ENCODE measurements at places on chromosomes 7 and 10.

GRCh38 chr10:64379898-64380297 is 858.7 kb downstream of the REEP3 start:
- no peak for DNase-seq

GRCh38 chr7:16934722-16935340 is 53.0 kb upstream of the AGR3 start:
- no peak for DNase-seq

GRCh38 chr10:43137717-43138020 is 576 bp upstream of the CSGALNACT2 start:
- no peak for DNase-seq

- DNase-seq = no peak
These were observed 96.5 kb downstream of the CAMK1D start for GRCh38 chr10:12445701-12446334.

DNA sequence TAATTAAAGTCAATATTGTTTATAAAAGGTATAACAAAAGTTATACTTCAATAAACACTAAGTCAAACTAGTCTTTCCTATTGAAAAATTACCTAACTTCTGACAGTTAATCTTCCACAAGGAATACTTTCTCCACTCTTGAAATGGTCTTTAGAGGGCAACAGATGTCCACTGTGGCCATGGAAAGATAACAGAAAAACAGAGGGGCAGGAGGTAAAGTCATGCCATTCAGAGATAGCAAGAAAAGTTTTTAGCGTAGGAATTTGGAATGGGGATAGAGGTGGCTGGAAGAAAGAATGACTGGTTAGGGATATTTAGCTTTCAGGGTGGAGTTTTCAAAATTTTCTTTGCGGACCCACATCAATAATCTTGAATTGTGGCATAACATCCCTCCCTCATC is 34.7 kb downstream of the HYCC1 start:
- DNase-seq = no peak

DNA sequence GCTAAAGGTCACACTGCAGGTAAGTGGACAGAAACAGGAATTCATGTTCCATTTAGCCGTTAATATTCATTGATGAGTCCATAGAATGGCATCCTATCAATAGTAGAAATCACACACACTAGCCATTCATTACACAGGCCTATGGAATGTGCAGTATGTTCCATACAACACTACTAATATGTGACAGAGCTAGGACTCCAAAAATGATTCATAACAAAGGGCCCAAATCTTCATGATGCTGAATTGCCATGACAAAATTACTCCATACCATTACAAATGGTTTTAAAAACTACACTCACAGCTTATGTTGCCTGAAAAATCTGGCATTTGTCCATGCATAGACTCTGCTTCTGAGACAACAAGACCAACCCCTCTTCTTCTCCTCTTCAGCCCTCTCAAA is 549.1 kb downstream of the XPNPEP1 start:
- DNase-seq = no peak

- DNase-seq = no peak
These were observed 1.1 kb downstream of the SNX13 start for GRCh38 chr7:17939211-17939605.

DNA sequence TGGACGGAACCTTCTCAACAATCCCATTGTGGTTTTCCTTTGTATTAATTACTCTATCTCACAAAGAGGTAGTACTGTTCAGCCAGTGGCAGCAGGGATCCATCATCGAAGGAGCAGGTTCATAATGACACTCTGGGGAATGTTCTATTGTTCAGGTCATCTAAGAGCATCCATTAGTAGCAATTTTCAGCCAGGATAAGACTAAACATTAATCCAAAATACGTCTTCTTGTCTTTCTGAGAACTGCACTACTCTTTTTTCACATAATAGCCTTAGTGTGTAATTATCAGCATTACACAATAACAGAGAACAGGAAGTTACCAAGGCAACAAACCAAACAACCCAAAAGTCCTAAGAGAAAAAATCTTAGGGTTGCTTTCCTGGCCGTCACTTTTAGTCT is 259.5 kb upstream of the VWC2 start:
- DNase-seq = no peak

- DNase-seq = no peak
These were observed 342.3 kb upstream of the NRP1 start for GRCh38 chr10:33676606-33677339.

GRCh38 chr7:135235841-135236240 is 2.2 kb downstream of the STRA8 start:
- DNase-seq = no peak

- DNase-seq = no peak
These were observed 56.3 kb downstream of the COL28A1 start for GRCh38 chr7:7479275-7479805.

DNA sequence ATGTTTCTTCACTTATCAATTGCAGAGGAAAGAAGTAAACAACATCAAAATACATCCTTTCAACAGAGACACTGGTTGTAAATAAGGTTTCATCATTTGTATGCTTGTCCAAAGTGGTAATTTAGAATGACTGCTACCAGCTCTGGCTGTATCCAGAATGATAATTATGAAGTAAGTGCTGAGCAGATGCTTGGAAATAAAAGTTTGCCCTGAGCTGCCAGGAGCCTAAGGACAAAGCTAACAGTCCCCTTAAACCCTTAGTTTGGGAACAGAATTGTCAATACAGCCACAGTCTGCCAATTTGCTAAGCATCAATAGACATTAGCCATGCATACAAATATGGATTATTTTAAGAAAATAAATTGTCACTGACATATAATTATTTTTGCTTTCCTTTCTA is 147.0 kb upstream of the SLC13A1 start:
- no peak for DNase-seq

GRCh38 chr7:15478401-15478800 is 83.4 kb downstream of the AGMO start:
- DNase-seq = no peak

DNA sequence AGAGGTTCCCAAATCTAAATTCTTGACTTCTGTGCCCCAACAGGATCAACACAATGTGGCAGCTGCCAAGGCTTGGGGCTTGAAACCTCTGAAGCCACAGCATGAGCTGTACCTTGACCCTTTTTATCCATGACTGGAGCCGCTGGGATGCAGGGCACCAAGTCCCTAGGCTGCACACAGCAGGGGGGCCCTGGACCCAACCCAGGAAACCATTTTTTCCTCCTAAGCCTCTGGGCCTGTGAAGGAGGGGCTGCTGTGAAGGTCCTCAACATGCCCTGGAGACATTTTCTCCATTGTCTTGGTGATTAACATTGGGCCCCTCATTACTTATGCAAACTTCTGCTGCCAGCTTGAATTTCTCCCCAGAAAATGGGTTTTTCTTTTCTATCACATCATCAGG is 72.6 kb downstream of the FOXP2 start:
- no peak for DNase-seq

GRCh38 chr7:137717045-137717444 is 129.7 kb downstream of the DGKI start:
- no peak for DNase-seq

DNA sequence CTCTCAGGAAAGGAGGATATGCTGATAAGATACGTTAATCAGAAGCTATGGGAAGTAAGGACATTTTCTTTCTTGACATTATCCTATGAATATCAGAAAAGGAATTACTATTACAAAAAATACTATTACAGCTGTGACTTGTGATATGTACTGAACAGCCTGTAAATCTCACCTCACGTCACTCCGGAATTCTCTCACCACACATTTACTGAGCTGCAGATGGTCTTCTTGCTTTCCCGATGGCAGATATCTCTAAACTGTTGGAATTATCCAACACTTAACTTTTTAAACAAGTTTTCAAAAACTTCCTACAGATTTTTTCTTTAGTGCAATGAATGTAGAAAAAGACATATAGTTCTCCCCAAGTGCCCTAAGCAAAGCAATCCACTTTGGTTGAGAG is 313.4 kb downstream of the GPR37 start:
- DNase-seq = no peak

GRCh38 chr7:105887569-105888189 is 11.3 kb upstream of the ATXN7L1 start:
- DNase-seq = no peak

DNA sequence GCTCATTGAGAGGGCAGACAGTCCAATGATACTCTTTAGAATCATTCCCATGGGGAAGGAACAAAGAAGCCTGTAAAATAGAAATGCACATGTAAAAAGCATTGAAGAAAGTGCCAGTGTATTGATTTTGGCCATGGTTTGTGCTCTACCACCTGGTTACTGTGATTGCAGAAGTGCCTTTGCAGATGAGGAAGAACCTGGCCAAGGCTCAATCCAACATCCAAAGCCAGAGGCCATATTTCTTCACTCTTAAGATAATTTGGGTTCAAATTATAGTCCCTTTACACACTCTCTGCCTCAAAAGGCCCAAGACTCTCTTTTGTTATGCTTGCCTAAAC is 122.1 kb downstream of the EGFR start:
- DNase-seq = no peak

- no peak for DNase-seq
These were observed 444.0 kb upstream of the NFE2L3 start for GRCh38 chr7:25707768-25708620.

- no peak for DNase-seq
These were observed 9.2 kb downstream of the TNPO3 start for GRCh38 chr7:129045682-129046081.

DNA sequence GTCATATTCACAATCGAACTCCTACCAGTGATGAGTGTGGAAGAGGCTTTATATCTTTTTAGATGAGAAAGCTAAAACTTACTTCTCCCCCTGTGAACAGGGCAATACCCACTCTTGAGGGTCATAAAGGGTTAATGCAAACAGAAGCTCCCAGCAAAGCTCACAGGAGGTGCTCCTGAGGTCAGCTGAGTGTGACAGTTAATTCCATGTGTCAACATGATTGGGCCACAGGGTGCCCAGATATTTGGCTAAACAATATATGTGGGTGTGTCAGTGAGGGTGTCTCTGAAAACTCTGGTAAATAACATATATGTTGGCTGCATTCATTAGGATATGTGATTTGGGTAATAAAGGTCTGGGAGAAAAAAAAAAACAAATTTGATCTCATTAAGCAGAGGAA is 86.0 kb downstream of the HIP1 start:
- no peak for DNase-seq

DNA sequence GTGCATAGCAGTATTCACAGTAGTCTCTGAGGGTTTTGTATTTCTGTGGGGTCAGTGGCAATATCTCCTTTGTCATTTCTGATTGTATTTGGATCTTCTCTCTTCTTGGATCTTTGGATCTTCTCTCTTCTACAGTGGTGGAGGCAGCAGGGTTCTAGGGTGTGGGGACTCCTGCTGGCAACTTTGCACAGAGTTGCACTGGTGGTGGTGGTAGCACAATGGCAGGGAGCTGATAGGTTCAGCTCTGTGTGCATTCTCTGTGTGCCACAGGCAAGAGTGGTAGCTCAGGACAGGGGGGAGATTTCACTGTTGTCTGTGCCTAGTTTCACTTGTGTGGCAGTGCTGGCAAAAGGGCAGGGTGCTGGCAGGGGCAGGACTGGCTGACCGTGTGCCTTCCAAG is 35.1 kb upstream of the PRSS37 start:
- DNase-seq = no peak

GRCh38 chr10:14586901-14587300 is 187.8 kb downstream of the FAM107B start:
- no peak for DNase-seq

DNA sequence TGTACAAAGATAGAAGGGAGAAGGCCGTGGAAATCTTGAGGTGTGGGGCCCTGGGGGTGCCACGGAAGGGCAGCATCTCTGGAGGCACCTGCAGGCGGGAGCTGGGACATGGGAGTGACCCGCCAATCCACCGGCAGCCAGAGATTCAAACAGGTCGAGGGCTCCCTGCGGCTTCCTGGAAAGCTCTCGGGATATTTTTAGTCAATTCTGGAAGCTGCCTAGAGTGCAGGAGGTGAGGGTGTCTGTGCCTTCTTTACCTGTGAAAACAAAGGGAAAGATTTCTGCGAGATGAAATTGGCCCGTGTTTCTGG is 16.6 kb downstream of the MNX1 start:
- no peak for DNase-seq

GRCh38 chr10:36030516-36030915 is 388.4 kb upstream of the FZD8 start:
- no peak for DNase-seq

DNA sequence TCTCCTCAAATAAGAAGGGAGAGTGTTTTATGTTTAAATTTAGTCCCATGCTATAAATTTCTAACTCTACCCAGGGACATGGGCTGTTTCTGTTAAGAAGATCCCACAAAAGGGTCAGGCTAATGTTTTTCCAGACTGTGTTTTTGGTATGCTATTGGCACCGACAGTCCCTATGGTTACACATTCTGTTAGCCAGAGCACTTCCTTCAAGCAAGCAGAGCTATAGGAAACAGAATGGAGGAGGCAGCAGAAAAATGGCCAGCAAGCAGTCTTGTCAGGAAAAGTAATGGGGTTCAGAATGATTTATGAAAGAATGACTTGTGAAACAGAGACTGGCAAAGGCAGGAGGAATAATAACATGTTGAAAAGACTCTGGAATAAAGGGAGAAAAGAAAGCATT is 44.8 kb upstream of the PHYHIPL start:
- DNase-seq = no peak

DNA sequence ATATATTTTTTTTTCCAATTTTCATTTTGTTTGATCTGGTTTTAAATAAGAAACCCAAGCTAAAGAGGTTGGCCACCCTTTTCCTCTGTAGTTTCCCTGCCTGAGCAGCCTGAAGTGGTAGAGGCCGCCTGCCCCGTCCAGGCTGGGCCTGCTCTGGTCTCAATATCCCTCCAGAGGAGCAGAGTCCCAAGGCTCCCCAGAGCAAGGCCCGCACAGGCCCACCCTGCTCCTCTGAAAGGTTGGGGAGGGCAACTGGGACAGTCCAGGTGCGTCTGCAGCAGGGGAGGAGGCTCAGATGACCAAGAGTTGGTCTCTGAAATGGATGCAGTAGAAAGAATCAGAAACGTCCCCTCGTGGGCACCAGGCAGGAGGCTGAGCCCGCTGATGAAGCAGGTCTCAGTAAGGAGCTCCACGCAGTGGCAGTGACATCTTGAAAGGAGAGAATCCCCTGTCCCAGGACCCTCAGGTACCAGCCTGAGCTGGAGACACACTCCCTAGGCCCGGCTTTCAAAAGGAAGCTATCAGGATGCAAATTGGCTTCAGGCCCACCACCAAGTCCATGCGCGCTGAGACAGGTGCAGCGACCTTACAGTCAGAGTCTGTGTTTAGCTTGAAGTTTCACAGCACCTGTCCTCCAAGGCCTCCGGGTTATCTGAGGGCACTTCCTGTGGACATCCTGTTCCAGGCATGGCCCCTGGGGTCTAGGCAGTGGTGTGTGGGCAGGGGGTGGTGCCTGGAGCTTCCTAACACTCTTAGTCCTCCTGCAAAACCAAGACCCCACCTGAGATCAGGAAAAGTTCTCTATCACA is 37.7 kb downstream of the EN2 start:
- DNase-seq = no peak

GRCh38 chr7:130669085-130669700 is 645 bp upstream of the COPG2 start:
- no peak for DNase-seq
